ENCODE measurements at places on chromosomes 7 and 10. TPM values are rescaled to one million over a fixed set of nuclear protein-coding genes. Genes with fewer than 3 reads are reported as not detected.
A peak's percentile ranks its signal among the peaks of the same experiment; 100 is the strongest.

DNA sequence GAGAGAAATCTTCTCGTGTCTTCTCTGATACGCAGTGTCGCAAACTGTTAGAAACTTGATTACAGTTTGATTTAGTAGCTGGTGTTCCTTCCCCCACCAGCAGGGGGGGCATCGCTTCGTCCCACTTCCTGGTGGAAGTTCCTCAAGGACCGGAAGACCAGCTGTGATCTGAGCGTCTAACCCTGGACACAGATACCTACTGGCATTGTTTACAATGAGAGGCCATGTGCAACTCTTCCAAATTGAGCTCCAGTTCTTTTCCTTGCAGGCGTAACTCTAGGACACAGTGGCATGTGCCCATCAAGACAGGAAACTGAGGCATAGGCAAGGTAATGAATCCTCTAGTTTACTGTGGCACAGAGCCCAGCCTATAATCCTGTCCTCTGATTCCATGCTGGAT is 219.0 kb downstream of the CCDC3 start:
- peak; percentile 60 for DNase-seq

The OPN1SW gene
- not detected for total RNA-seq

GRCh38 chr7:1811850-1812508 is 141.9 kb downstream of the ELFN1 start:
- DNase-seq, result no peak

The NSUN6 gene
- 10.2 TPM for total RNA-seq

DNA sequence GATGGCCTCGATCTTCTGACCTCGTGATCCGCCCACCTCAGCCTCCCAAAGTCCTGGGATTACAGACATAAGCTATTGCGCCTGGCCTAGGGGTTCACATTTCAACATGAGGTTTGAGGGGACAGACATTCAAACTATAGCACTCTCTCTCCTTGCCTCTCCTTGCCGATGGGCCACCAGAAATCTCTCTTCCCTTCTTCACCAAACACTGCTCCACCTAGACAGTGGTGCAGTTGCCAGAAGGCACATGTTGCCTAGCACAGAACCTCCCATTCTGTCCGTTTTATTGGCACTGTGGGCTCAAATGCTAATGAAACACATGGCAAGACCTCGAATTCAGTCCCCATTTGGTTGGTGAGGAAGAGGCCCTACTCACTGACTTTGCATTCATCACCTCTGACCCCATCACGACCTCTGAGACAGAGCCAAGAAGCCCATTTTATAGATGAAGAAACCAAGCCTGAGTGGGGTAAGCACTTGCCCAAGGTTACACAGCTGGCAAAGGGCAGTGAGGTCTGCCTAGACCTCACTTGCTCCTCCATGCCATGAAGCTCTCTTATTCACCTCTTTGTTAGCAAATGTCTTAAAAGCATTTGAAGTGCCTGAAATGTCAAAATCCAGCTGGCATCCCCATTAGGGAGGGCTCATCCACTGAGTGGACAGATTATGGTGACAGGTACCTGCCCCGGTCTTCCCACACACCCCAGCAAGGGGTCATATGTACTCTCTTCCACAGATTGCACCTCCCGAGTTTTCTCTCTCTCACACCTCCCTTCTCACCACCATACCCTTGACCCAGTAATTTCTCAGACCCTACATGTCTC is 34.0 kb downstream of the GPRIN2 start:
- DNase-seq, result no peak

GRCh38 chr7:104208421-104208780 is 588 bp upstream of the ORC5 start:
- DNase-seq, result no peak

- DNase-seq, result no peak
Observed at GRCh38 chr7:8585591-8585990, 152.2 kb downstream of the NXPH1 start.

DNA sequence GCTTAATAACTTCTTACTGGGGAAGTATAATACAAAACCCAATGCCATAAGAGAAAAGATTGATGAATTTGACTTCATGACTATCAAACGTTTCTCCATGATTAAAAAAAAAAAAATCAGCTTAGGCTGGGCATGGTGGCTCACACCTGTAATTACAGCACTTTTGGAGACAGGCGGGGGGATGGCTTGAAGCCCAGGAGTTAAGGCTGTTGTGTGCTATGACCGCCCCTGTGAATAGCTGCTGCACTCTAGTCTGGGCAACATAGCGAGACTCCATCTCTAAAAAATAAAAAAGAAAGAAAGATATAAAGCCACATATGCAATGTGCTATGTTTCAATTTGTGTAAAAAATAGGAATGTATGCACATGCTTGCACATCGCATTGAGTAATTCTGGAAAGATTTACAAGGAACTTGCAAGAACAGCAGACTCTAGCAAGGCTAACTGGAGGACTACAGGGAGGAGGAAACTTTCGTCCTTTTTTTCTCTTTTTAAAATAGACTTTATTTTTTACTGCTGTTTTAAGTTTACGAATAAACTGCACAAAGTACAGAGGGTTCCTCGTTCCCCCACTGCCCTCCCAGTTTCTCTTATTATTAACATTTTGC is 10.3 kb upstream of the RARRES2 start:
- DNase-seq, result no peak

The BLNK gene
- total RNA-seq, result not detected

- DNase-seq, result peak; percentile 90
Observed at GRCh38 chr10:72254813-72255568, 18.7 kb upstream of the DDIT4 start.

DNA sequence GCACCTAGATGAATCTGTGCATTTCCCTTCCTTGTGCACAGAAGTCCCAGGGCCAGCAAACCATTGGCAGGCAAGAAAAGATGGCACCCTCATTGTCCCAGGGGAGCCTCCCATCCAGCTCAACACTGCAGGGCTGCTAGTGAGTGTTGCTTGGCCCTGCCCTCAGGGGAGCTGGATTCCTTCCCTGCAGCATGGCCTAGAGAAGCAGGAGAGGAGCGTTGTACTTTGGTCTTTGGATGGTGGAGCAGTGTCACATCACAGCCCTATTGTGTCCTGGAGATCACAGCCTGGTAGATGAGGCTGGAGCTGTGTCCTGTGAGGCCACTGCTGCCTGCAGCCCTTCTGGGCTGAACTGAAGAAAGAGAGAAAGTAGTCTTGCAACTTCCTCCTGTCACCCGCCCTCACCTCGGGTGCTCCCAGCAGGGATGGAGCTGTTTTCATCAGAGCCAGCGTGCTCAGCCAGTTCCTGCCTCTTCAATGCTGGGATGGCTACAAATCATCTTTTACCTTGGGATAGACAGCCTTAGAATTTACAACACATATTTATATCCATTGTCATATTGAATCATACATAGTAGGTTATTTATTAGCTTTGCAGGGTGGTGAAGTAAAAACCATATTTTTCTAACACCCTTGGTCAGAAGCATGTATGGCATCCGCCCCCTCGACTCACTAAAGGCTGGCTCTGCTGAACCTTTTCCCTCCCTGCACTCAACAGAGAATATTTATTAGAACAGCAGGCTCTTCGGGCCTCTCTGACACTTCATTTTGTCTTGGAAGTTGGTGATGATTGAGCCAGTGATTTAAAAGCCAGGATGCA is 43.1 kb upstream of the FAM180A start:
- no peak for DNase-seq

DNA sequence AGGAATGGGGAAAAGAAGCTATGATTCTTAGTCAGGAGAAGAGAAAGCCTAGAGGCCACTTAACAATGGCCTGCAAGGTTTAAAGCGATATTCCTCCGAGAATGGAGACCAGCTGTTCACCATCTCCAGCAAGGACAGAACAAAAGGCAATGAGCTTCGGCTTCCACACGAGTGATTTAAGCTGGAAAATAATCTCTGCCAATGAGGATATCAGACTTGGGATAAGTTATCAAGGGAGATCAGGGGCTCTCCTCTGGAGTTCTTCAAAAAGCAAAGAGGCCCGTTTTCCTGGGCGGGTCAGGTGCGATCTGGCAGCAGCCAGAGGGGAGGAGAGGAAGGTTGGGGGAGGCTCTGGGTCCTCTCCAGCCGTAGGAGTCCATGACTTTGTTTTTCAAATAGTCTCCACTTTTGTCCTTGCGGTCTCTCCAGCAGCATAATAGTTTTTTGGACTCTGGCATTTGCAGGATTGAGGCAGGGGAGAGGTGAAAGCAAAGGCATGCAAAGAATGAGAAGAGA is 211.3 kb downstream of the SKIDA1 start:
- DNase-seq, result no peak

GRCh38 chr10:14244801-14245211 is 85.9 kb downstream of the FRMD4A start:
- DNase-seq, result no peak

The SMARCD3 gene
- 5.0 TPM for total RNA-seq

The PTPRE gene
- total RNA-seq, result 0.70 TPM

The C10orf62 gene
- 0.31 TPM for total RNA-seq

The SAP25 gene
- total RNA-seq, result 5.1 TPM

DNA sequence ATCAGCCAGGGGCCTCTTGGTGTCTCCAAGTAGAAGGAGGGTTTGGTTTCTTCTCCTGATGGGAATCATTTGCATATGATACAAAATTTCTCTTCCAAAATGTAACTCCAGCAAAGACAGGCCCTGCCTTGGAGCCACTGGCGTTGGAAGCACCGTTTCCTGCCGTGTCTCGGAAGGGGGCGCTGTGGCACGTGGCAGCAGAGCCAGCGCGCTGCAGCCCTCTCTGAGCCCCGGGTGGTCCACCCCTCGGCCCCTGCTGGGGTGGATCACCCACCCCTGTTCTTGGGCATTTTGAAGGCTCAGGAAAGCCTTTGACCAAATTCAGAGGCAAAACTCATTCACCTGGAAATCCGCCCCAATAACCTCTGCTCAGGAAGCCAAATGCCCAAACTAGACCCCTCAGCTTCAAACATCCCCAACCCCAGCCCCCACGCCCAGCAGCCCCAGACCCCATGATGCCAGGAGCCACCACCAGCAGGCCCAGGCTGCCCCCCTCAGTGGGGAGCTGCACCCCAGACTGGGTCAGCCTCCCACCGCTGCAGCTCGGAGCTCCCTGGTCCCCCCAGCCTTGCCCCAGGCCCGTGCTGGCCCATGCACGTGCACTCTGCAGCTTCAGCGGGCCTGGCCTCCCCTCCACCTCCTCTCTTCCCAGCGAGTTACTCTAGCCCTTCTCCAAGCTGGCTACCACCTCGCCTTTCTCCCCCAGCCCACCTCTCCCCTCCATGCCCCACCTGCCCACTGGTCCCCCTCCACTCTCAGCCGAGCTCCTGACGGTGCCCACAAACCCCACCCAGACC is 29.5 kb upstream of the ELFN1 start:
- no peak for DNase-seq

GRCh38 chr7:151088856-151089699 is 2.8 kb downstream of the AGAP3 start:
- no peak for DNase-seq

The CREB5 gene
- total RNA-seq, result 4.0 TPM

The NODAL gene
- 84.7 TPM for total RNA-seq

DNA sequence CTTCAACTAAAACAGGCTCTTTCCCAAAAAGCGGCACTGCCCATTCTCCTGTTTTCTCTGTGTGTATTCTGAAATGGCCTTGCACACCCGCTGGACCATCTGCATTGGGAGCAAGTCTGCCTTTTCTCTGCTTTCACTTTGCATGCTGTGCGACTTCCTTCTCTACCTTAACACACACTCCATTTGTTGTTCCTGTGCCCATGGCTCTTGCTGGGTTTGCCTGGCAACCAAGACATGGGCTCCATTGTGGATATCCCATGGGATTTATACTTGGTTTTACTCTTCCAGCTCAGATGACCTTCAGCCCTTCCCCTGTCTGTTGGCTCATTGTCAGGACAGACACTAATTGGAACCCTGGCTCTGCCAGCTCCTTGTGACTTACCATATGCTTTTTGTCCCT is 465.3 kb downstream of the REEP3 start:
- DNase-seq, result no peak

- no peak for DNase-seq
Observed at GRCh38 chr10:52314822-52315552, 906 bp downstream of the DKK1 start.

- DNase-seq, result no peak
Observed at GRCh38 chr10:82340166-82340565, 465.2 kb downstream of the NRG3 start.

The PRR15 gene
- total RNA-seq, result 15.1 TPM

GRCh38 chr10:124912101-124912886 is 29.6 kb upstream of the ZRANB1 start:
- no peak for DNase-seq

DNA sequence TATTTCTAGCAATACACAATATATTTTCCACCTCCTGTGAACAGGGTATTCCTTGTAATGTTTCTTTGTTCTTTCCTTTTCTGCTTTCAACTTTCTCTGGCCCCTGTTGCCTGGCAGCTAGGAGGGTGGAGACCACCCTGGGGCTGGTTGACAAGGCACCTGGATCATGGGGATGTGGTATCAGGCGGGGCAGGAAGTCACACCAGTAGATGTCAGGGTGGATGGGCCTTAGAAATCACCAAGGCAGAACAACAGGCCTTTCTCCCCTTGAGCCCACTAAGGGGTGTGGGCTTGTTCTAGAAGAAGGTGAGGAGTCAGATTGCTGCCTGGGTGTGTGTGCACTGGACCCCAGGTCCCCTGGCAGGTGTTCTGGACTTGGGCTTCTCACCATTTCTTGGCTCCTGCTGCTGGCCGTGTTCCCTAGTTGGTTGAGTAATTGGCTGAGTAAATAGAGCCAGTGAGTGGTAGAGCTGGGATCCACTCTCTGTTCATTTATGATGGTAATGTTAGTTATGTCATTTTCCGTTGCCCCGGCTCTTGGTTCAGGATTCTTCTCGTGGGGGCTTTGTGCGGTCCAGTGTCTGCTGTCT is 24.9 kb downstream of the ZNF783 start:
- DNase-seq, result no peak

- no peak for DNase-seq
Observed at GRCh38 chr7:33509206-33509605, 379.8 kb downstream of the BBS9 start.

- no peak for DNase-seq
Observed at GRCh38 chr7:150337659-150338081, 3.8 kb downstream of the RARRES2 start.

- DNase-seq, result peak; percentile 17
Observed at GRCh38 chr7:149716932-149717307, 56.5 kb downstream of the ZNF467 start.

- DNase-seq, result no peak
Observed at GRCh38 chr10:52870562-52870961, 98.0 kb upstream of the MBL2 start.

The NKX2-3 gene
- not detected for total RNA-seq

DNA sequence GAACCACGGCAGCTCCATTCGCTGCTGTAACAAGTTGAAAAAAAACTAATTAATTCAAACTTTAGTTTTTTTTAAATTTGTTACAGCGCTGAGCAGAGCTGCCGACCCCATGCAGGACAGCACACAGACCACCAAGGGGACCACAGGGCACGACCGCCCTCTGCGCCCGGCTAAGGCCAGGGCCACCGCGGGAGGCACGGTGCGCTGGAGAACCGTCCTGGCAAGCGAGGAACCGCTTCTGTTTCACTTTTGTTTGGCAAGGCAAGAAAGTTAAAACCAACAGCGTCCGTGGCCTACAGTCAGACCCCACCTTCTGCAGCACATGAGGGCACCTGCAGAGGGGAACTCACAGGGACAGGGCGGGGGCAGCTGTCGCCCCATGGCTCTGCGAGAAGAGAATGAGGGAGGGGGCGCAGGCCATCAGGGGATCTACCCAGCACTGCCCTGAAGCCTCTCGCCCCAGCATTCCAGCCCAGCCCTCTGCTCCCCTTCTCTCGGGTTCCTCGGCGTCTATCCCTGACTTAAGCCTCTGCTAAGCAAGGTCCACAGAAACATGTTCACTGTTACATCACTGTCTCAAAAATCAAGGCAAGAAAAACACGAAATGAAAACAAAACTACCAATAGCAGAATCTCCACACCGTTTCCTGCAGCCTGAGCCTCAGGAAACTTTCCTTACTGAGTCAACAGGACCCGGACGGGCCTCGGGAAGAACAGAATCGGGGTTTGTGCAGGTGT is 204.4 kb downstream of the DIP2C start:
- DNase-seq, result peak; percentile 26

- peak; percentile 7 for DNase-seq
Observed at GRCh38 chr10:116646502-116646901, 25.7 kb downstream of the PNLIPRP2 start.

All from H9 (cell line).